Activated CD8-positive, alpha-beta memory T cell treated with anti-CD3 and anti-CD28 coated beads for 4 hours (primary cell): ENCODE measurements at places on chromosomes 2 and 18.

DNA sequence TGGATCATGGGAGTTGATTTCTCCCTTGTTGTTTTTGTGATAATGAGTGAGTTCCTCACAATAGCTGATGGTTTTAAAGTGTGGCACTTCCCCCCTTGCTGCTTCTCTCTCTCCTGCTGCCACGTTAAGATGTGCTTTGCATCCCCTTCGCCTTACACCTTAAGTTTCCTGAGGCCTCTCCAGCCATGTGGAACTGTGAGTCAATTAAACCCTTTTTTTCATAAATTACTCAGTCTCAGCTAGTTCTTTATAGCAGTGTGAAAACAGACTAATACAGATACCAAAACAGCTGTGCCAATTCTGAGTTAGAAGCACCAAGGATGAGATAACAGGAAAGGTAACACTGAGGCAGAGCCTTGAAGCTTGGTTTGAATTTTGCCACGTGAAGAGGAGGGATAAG, 44.7 kb downstream of the ITSN2 start:
- DNase-seq = no peak

GRCh38 chr2:28068527-28068926, 178.0 kb downstream of the BABAM2 start:
- no peak for DNase-seq

DNA sequence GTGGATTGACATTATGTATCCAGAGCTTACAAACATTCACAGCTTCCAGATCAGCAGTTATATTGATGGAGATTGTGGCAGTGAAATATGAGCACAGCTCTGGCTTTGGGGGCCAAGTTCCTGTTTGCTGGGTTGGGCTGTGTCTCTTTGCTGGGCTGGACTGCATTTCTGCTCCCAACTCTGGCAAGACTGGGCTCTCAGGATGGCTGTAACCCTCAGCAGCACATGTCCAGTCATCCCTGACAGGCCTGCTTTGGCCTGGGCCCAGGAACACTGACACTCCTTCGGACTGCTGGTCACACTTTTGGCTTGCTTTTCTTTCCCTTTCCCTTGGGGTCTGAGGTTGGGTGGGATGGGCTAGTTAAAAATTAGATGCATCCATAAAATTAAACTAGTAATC, 17.9 kb upstream of the VPS4B start:
- no peak for DNase-seq

GRCh38 chr2:100923461-100924060, 78.5 kb upstream of the RPL31 start:
- no peak for DNase-seq
